ENCODE measurements at places on chromosomes 7 and 10.
A peak's percentile ranks its signal among the peaks of the same experiment; 100 is the strongest.

DNA sequence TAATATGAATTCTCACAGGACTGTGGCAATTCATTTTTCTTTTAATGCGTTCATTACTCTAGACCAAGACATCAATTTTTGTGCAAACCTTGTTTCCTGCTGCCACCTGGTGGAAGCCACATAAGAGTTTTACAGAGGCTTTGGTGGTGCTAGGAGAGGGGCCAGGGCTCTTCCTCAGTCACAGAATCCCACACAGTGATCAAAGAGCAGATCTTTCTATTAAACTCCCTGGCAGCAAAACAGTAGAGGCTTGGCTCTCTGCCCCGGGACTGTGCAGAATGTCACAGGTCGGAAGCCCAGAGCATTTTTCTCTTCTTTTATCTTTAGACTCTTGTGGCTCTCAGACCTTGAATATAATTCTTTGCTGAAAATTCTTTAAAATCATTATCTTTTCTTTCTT lies 506.4 kb upstream of the C7orf33 start:
- no peak for DNase-seq

DNA sequence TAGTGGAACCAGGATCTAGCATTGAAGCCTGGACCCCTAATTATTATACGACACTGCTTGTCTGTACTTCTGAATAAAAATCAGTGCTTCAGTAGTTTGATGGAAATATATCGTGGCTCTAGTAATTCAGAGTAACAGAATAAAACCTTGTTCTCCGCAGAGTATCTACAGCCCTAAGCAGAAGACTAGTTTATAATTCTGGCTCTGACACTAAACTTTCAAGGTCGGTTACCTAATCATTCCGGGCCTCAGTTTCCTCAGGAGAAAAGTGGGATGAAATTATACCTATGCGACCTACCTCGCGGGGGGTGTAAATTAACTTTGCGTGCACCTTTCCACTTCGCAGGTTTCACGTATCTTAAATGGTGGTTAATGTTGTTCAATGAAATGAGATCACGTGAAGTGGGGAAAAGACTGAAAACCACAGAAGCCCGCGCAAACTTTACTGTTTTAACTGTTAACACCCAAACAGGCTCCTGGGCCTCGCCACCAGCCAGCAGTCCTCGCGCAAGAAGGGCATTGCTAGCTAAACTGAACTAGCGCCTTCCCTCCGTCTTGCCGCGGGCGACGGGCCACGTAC lies 615 bp downstream of the THAP5 start:
- DNase-seq: no peak

DNA sequence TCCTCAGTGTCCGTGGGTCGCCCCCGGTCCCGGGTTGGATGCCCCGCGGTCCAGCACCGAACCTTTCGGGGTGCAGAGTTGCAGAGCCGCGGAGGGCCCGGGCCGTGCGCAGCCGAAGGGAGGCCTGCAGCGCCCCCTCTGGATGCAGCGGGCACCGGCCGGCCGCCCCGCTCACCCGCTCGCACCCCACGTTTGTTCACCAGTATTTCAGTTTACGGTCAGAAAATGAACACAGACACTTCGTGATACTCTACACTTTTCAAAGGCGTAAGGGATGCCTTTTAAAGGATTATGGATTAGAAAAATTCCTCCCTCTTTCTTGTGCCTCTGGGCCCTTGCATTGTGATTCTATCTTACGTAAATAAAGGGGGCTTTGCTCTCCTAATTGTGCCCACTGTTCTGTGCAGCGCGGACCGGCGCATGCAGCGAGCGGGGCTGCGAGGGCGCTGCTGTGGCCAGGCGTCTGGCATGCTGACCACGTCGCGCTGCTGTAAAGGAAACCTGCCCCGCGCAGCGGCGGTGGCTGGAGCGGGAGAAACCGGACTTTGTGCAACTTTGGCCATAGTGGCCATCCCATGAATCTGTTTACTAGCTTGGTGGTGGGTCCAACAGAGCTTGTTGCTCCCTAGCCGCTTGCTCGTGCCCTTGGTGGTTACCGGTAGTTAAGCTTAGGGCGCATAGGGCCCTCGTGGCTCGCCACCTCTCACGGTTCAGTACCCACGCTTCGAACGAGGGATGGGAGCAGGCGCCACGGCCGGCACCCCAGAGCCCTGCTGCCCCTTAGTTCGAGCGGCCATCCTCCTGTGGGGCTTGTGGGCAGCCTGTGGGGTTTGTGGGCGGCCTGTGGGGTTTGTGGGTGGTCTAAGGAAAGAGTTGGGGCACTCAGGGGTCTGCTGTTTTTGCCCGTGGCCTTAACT lies 739 bp upstream of the MEST start:
- no peak for DNase-seq

GRCh38 chr10:103740611-103741010 lies 114.8 kb downstream of the SH3PXD2A start:
- no peak for DNase-seq

- peak; percentile 30 for DNase-seq
Measured at GRCh38 chr7:128405471-128406313, 4.1 kb downstream of the IMPDH1 start.

- DNase-seq: no peak
Measured at GRCh38 chr10:125881192-125881591, at the start of gene DHX32. DHX32 (minus strand) TSS chr10:125881292; CDS start chr10:125880824, 468 bp downstream.

DNA sequence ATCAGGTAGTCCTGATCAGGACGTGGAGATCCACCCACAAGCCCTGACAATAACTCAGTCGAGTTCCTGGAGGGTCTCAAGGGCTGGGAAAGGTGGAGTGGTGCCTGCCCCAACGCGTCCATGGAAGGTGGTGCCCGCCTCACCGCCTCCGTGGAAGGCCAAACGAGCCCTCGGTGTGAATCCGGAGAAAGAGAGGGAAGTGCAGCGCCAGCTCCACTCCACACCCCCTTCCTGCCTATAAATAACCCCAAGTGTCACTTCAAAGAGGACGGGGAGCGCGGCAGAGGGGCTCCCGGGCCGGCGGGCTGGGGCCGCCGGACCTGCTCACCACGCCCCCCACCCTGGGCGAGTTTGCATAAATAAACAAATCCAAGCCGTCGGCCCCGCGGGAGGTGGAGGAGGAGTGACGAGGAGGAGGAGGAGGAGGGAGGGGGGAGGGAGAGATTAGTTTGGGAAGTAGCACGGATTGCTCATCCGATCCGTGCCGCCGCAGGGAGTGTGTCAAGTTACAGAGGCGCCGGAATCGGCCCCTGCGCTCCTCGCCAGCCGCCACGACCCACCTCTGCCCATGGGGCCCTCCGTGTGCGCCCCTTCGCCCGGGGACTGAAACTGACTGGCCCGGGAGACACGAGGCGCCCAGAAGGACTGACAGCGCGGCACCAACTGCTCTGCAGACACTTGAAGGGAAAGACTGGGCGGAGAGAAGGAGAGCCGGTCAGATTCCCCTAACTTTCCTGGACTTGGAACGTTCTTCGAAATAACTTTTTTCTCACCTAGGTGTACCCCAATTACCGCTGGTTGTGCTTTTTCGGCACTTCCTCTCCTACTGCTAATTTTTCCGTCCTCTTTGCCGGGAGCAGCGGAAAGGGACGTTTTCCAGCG lies at the start of gene COL13A1:
Gene COL13A1, plus strand, starts transcription at position 473 of the 882 bp plus-strand sequence. CDS start 518 bp downstream, outside the sequence.
- no peak for DNase-seq

DNA sequence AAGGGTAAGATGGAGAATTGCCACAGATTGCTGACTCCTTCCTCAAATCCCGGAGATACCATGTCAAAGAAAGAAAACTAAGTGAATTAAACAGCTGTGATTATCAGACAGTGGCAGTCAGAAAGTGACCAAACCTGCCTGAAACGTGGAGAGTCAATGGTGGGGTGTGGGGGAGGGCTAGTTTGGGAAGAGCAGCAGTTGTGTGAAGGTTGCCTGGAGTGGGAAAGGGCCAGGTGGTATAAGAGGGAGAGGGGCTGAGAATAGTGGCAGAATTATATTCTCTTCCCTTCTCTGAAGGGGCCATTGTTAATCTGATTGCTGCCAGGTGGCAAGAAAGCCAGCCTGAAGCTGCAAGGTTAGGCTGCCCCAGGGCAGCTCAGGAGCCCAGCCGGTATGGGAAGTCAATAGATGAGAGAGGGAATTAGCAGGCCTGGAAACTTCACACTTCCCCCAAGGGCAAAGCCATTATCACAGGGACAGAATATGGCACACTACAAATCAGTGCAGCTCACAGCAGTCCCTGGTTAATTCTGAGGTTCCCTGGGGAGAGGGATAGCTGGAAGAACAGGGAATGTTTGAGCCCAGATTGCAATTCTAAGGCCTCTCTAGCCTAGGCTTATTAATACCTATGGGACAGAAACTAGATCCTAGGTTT lies 83.9 kb upstream of the ITGB1 start:
- DNase-seq: no peak

DNA sequence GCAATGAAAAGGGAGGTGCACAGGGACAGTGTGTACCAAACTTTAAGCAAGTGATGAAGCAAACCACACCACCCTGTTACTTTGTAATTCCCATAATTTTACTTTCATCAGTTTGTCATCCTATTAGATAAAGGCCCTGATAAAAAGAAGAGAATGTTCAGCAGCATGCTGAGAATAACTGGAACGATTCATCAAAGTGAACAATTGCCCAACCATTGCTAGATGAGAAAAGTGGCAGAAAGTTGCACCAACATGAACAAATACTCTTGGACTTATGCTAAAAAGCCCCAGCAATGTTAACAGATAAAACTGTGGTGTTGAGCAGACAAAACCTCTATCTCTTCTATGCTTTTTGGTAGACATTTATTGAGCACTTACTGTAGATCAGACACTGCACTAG lies 75.5 kb upstream of the PCGF5 start:
- DNase-seq: no peak

DNA sequence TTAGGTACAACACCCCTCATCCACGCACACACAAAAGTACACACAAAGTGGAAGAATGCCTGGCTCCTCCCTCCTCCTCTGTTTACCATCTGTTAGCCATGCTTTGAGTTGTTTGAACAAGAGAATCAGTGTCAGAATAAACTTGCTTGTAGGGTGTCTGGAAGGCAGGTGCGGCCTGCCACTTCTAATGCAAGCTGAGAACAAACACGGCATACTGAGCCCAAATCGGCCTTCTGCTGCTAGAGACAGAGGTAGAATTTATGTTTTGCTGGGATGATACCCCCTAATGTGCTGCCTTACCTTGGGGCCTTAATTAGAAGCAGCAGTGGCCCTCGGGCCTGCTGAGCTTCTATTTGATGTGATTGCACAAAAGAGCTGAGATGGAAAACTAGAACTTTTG lies 24.9 kb upstream of the FAM180A start:
- DNase-seq: no peak

DNA sequence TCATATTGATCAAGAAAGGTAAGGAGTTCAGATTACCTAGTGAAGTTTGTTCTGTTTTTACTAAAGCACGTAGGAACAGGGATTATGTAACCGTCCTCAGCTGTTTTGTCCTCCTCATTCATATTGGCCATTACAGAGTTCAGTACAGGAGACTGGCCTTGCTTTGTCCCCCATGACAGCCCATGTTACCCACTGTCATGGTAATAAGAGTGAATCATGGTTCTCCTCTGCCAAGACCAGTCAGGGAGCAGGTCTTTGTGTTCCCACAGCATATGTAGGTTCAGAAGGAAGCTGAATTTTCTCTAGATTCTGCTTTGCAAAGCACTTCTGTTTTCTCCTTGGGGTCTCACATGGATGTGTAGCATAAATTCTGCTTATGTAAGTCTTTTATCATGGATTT lies 106.2 kb upstream of the GPR141 start:
- no peak for DNase-seq
